NCI-H1930 (cell line): ENCODE measurements at places on chromosomes 7 and 10.

- DNase-seq = no peak
Observed at GRCh38 chr7:105689067-105689819, 108.0 kb upstream of the EFCAB10 start.

DNA sequence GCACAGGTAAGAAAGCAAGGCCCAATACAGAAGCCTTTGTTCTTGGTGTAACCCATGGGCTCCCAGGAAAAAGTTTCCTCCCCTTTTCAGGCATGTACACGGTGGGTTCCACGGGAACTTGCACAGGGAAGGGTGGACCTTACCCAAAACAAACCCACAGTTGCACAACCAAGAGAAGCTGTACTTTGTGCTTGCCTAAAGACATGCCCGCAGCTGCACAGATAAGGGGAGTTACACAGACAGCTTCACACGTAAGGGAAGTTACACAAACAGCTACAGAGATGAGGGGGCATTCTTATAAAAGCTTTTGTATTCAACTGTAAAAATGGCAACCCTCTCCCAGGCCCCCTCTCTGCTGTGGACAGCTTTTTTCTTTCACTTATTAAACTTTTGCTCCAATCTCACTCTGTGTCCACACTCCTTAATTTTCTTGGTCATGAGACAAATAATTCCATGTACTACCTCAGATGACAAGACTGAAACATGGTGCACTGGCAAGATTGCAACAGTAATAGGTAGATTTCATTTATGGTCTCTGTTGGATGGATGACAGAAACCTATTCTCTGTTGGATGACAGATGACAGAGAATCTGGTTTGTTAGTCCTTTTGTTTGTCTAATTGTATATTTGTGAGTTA, 72.9 kb downstream of the ATE1 start:
- no peak for DNase-seq

GRCh38 chr7:36456138-36456537, 66.5 kb downstream of the ANLN start:
- no peak for DNase-seq

- DNase-seq = no peak
Observed at GRCh38 chr7:135188298-135188984, 17.9 kb upstream of the CYREN start.

DNA sequence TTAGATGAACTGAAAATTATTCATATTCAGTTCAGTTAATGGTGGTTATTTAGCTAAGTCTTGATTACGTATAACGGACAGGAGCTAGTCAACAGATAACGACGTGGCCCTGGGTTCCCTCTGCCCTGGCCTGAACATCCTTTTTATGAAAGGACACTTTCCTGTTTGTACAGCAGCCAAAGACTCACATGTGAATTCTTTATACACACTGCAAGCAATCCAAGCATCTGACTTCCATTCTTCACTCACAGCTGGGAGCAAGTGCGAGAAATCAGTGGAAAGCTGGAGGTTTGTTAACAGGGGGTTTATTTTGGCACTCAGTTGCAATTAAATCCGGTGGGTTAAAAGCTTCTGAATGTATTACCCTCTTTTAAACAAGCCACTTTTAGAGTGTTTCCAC, 148.1 kb upstream of the GDF10 start:
- no peak for DNase-seq

DNA sequence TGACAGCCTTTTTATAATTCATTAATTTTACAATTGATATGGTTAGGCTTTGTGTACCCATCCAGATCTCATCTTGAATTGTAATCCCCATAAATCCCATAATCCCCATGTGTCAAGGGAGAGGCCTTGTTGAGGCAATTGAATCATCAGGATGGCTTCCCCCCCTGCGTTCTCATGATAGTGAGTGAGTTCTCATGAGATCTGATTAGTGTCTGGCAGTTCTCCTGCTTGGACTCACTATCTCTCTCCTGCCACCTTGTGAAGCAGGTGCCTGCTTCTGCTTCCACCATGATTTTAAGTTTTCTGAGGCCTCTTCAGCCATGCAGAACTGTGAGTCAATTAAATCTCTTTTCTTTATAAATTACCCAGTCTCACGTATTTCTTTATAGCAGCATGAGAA, 165.7 kb upstream of the GNAI1 start:
- DNase-seq = no peak

DNA sequence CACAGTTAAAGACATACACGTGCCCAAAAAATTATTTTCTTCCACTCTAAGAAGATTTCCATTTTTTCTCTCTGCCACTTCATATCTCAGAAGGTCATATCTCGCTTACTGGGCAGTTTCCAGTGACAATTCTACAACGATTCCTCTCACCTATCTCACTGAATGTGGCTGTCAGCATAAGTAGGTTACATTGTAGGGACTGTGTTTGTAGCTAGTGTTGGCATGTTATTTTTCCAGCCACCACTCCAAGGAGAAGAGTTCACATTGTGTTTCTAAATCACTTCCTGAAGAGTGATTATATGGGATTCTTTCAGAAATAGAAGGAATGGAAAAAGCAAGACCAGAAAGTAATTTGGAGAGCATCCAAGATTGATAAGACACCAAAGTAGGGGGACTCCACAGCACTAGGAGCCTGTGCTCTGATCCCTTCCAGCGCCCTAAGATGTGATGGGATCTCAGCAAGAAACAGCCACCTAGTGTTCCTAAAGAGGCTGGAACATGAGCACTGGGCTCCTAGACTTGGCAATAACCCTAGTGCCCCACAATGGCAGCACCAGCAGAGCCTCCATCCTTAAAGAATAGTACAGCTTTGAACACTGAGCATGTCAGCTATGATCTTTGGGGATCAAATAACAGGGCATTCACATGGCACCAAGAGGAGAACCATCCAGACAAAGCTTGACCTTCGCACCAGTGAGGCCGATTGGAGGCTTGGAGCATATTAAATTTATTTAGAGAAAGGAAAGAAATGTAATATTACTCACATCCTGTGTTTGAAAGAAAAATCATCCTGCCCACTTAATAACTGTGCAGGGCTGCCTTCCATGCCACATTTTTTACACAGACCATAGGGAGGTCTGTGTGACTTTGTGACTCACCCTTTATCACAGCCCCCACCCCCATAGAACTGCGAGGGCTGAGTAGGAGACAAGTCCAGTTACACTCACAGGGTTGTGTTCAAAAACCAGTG, 51.8 kb downstream of the CAV1 start:
- DNase-seq = no peak

- DNase-seq = no peak
Observed at GRCh38 chr7:127413326-127413725, 20.8 kb upstream of the ZNF800 start.

DNA sequence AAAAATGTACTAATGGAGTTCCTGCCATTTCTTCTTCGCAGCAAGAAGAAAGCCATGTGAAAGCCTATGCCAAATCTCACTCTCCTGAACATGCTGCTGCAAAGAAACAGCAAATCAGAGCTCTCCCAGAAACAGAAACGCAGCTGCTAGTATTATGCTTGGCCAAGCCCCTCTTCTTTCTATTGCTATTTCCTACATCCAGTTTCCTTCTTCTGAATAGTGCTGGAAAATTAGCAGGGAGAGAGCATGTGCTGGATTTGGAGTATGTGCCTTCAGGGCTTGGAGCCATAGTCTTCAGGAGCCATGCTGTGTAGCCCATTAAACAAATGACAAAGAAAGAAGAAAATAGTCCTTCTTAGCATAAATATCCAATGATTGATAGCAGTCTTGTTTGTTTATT, 852.0 kb upstream of the PHF14 start:
- DNase-seq = peak; percentile 33

DNA sequence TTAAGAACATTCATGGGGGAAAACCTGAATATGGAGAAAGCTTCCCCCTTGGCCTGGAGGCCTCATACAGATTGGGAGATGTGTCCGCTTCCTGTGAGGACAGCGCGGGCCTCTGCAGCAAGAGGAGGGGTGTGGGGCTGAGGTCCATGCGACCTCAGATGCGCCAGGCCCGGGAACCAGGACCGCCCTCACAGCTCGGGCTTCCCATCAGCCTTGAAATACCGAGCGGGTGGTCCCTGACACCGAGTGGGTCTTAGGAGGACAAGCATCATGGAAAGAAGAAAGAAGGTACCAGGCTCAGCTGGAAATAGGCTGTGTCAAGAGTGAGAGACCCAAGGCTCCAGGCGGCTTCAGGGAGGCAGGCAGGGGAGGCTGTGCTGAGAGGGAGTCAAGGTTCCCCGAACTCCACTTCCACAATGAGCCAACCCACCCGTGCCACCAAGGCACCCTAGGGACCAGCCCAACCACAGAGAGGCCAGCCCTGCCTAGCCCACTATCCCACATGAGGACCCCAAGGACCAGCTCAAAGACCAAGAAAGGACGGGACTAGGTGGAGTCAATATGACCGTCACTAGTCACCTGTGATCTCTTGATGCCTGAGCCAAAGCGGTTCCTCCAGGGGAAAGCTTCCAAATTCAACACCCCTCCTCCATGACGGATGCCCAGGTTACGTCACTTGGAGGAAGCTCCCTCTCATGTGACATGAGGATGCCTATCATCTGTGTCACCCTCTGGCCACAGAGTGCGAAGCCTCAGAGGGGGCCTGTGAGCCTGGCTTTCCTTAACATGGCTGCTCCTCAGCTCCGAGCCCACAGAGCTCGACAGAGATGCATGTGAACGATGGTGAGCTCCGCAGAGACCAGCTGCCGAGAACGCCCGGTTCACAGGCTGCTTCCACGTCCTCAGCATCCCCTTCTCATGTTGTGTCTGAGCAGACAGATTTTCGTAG, 103.7 kb downstream of the TCERG1L start:
- DNase-seq = no peak

GRCh38 chr10:121485436-121486139, 112.7 kb downstream of the FGFR2 start:
- no peak for DNase-seq

DNA sequence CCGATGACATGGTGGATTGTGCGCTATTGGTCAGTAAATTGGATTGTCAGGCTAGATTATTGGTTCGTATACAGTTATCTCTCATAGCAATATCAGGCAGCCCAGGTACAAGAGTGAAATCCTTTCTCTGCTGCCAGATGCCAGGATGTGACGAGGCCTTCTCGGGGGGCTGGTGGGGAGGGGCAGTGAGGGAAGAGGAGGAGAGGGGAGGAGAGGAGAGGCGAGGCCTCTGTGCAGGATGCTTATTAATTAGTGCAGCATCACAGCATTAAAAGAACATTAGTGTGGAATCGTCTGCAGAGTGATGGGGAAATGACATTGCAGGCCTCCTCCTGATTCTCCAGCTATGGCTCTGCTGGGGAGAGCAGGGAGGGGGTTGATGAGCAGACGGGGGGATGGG, 30.5 kb upstream of the SLF2 start:
- DNase-seq = no peak

DNA sequence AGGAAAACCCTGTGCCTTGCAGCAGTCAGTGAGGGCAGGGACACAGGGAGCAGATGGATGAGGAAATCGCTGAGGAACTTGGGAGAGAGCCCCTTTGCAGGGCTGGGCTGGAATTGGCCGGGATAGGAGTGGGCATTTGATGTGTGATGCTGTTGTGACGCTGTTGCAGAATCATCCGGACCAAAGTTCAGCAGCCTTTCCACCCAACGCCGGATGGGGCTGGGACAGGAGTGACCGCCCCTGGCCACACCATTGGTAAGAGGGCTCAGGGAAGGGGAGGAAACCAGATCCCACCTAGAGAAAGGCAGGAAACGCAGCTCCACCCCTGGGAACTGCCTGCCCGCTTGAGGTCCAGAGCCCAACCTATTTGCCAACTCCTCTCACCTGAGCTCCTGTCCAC, 33.9 kb downstream of the PAX2 start:
- DNase-seq = no peak

GRCh38 chr10:73561192-73561591, 29.9 kb downstream of the USP54 start:
- DNase-seq = no peak

GRCh38 chr10:112795067-112795466, 155.0 kb upstream of the TCF7L2 start:
- DNase-seq = no peak

DNA sequence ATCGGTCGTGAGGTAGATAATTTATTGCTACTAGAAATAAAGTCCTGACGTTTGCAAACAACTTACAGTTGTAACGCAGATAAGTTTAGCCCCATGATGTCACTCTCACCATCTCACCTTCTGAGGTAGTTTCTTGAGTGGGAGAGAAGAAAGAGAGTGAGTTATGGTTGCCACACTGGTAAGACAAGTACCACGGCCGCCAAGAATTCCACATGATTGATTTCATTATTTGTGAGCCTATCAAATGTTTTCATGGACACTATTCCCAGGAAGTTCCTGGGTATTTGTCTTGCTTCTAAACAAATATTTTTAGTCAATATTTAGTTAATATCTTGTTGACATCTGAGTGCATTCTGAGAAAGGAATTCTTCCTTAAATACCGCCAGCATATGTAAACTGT, 339.4 kb upstream of the KIAA1217 start:
- DNase-seq = no peak

DNA sequence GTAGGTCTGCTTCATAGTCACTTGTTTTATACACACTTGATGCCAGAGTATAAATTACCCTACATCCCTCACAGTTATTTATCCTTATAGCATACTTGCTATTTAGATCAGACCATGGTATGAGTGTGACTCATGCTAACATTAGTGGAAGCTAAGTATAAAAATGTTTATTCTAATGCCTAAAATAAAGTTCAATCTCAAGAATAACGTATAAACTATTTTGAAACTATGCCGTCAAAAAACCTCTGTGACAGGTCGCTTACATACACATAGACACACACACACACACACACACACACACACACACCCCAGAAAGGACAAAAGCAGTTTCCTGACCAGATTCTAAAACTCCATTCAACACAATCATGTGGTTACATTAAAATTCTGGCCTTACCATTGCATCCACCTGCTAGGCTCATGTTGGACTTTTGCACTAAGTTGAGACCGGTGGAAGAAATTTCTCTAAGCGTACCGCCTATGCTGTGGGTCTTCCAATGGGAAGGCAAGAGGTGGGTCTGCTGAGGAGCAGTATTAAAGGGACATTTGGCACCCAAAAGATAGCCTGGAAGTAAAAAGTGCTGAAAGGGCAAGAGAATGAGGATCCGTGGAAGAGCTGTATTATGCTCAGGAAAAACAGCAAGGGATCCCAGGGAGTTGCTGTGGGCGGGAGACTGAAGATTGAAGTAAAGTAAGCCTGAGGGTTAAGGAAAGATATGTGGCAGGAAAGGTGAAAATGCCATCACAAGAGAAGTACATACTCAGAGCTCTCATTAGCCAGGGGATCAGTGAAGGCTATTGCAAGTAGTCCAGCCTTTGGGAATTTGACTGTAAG, 5.0 kb downstream of the FOXP2 start:
- no peak for DNase-seq

DNA sequence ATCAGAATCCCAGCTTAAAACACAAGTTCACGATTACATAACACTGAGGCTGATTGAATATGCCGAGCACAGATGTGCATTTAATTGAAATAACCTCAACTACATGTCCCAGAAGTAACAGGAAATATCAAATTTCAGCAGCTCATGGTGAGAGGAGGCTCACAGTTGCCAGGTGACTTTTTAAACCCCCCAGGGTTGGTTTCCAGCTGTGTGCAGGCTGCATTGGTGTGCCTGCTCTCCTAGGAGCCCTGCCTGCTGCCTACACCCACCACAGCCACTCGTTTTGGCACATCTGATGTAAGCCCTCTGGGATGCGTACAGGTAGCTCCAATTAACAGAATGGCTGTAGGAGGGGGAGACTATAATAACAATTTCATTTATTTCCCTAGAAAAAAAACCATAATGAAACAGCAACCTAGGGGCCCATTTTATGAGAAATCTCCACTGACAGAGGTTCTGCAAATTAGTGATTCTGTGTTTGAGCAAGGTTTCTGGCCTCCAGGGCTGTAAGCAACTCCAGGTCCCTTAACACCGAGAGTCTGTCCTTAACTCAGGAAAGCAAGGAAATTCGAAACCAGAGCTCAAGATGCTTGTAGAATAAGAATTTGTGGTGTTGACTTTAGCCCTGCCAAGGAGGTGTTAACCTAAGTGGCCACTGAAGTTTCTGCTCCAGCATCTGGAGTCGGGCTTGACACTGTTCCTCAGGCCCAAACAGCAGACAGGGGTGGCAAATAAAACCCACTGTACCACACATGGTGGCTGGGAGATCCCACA, 161.9 kb downstream of the BMPER start:
- DNase-seq = no peak
